Naive thymus-derived CD8-positive, alpha-beta T cell (primary cell): ENCODE measurements at places on chromosomes 1 and 21.

DNA sequence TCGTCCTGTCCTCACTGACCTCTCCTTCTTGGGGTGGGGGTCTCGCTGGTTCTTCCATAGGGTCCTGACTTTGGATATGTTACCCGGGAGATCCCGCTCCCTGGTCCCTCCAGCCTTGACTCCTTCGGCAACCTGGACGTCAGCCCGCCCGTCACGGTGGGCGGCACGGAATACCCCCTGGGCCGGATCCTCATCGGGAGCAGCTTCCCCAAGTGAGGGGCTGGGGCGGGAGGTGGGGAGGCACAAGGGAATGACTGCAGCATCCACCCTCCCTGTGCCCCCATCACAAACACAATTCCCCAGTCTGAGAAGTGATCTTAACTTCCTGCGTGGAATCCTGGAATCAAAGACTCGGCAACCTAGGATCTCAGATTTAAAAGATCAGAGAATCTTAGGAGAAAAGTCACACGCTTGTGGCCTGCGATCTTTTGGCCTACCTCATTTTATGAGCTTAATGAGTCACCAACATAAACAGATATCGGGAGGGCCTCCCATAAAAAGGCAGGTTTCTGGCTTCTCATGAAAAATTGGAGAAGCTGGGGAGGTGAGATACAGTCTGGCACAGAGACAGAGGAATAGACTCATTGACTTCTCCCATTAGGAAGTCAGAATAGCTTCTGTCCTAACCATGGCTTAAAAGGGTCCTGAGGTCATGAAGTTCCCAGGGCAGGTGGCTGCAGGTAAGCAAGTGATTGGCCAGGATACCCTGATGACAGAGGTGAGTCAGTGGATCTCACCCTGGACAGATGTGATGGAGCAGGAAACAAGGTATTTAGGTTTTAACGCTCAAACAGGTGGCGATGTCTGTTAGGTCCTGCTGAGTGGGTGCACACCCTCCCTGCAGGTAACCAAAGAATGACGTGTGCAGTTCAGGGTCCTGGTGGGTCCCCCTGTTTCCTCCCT, 15.9 kb upstream of the PADI3 start:
- no peak for DNase-seq

DNA sequence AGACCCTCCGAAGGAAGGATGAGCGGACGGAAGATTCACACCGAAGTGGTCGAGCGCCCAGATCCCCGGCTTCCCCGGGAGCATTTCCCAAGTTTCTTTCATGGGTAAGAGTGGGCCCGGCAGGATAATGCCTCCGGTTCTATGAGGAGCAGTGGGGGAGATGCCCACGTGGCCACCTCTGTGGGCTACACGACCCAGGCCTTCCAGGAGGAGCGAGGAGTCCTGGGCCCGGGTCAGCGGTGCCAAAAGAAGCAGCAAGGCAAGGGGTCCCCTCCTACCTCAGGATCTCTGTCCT, 7.9 kb upstream of the NBPF11 start:
- no peak for DNase-seq

DNA sequence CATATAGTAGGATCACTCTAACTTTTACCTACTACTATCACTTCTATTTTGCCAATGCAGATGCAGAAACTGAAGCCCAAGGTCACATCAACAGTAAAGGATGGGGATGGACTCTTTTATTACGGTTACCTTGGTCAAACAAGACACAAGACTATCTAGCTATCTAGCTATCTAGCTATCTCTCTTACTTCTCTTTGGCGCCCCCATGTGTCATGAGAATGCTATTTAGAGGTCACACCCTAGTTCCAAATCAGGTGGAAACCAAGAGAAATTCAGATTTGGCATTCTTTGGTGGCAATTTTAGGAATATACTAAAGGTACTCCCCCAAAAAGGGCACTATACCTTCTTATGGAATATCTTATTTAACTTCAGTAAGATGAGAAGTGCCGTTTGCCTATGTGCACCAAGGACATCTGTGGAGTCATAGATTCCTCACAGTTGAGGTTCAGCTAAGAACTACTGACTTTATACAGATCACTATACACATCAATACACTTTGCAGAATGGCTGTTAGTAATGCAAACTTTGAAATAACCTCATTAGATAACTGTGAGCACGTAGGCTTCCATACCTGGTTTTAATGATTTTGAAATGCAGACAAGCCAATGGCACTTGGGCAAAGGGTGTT, 6.7 kb downstream of the ZNF648 start:
- peak; percentile 52 for DNase-seq

- no peak for DNase-seq
These were observed 153.6 kb downstream of the OLFM3 start for GRCh38 chr1:101843160-101843559.

- no peak for DNase-seq
These were observed 164.9 kb downstream of the DYRK1A start for GRCh38 chr21:37531431-37531932.

DNA sequence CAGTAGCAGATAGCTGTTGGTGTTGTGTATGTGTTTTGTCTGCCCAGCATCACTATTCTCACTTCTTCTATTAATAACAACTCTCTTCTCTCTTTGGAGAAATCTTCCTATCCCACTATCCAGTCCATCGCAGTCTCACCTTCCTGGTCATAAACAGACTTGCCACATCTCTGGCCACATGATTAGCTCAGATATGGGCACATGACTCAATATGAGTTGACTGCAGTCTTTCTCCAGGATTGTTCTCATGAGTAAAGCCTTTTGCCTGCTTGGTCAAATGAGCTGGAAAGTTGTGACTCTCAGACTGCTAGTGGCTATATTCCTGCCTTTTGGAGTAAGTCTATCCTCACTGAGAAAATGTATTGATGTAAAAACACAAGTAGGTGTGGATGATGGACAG, 32.9 kb upstream of the TADA1 start:
- no peak for DNase-seq
